ENCODE measurements at places on chromosomes 12 and 14. TPM values are rescaled to one million over a fixed set of nuclear protein-coding genes. Genes with fewer than 3 reads are reported as not detected.

DNA sequence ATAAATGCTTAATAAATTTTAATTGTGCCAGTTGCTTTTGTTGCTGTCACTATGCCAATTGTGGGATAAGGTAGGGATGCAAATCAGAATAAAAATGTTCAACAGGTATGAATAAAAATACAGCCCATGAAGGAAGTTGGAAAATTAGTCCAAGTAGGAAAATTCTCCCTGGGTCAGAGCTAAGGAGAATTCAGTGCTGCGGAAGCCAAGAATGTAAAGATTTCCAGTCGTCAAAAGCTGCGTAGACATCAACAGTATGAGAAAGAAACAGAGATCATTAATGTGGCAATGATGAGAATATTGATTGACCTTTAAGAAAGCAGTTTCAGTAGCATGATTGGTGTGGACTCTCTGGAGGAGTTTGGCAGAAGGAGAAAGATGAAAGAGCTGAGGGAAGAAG, 87.9 kb downstream of the PLEKHA5 start:
- no peak overlapping the region for H3K4me3 ChIP-seq
- DNase-seq: no peak
- no peak overlapping the region for H3K27ac ChIP-seq
- peaks cover 28% of the 10 kb centered on the region for H3K4me1 ChIP-seq

GRCh38 chr12:124233041-124233796, 61.7 kb upstream of the RFLNA start:
- H3K27me3 ChIP-seq: no peaks in the 10 kb centered on the region
- H3K4me3 ChIP-seq: no peak overlapping the region
- no peak overlapping the region for H3K27ac ChIP-seq

Gene KRT78
- 2.1 TPM for total RNA-seq

Gene COL2A1
- not detected for total RNA-seq

GRCh38 chr14:48350971-48351370, 675.6 kb upstream of the MDGA2 start:
- no peaks in the 10 kb centered on the region for H3K36me3 ChIP-seq
- H3K4me3 ChIP-seq: no peak overlapping the region
- H3K27ac ChIP-seq: no peak overlapping the region
- H3K27me3 ChIP-seq: no peaks in the 10 kb centered on the region

All from esophagus muscularis mucosa (tissue), 4 donors.